ENCODE measurements at places on chromosomes 3 and 15.

DNA sequence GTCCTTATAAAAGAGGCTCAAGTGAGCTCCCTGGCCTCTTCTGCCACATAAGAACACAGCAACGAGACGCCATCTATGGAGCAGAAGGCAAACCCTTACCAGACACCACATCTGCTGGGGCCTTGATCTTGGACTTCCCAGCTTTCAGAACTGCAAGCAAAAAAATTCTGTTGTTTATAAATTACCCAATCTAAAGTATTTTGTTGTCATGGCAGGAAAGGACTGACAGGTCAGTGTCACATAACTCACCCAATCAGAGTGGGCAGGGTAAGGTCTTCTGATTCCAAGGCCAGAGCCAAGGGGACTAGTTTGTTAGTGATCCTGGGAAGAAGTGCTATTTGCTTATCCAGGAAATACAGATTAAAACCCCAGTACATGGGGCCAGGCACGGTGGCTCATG lies 98.9 kb downstream of the HMG20A start:
- DNase-seq = no peak

DNA sequence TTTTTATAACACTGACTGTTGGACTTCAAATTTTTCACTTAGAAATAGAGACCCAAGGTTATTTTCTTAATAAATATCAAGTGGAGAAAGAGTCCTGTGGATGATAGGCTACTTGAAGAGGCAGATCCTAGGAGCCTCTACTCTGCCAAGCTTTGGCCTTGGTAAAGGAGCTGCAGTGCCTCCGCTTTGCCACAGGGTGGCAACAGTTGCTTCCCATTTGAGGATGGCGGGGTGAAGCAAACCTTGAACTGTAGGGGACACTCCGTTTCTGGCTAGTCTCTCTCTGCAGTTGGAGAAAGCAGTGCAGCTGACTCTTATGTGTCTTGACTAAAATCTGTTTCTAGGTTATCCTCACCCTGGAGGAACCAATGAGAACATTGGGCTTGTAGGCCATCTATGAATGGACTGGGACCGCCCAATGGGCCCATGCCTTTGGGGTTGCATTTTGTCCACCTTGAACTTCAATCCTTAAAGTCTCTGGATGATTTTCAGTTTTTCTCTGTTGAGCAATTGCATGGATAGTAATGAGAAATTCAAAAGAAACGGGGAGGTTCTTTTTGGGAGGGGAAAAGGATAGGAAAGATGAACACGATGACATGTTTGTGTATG lies 9.8 kb downstream of the SCG5 start:
- peak; percentile 81 for DNase-seq

DNA sequence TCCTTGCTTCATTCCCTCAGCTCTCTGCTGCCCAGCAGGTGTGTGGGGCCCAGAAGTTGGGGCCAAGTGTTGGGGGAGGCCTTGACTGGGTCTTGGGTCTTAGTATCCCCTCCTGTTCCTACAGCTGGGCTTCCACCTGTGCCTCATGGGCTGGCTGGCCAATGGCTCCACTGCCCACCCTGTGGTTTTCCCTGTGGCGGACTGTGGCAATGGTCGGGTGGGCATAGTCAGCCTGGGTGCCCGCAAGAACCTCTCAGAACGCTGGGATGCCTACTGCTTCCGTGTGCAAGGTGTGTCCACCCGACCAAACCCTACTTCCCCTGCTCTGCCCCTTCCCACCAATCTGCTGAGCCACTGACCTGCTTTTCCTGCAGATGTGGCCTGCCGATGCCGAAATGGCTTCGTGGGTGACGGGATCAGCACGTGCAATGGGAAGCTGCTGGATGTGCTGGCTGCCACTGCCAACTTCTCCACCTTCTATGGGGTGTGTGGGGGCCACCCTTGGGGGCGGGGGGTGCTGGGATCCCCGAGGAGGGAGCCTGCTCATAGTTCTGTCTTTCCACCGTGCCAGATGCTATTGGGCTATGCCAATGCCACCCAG lies 10.9 kb downstream of the NT5DC2 start:
- no peak for DNase-seq

DNA sequence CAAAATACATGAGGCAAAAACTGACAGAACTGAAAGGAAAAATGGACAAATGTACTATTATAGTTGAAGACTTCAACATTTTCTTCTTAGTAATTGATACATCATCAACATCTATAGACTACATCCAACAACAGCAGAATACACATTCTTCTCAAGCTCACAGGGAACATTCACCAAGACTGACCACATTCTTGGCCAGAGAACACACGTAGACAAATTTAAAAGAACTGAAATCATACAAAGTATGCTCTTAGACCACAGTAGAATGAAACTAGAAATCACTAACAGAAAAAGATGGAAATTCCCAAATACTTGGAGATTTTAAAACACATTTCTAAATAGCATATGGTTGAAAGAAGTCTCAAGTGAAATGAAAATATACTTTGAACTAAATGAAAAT lies 55.1 kb upstream of the NSMCE3 start:
- DNase-seq = no peak

DNA sequence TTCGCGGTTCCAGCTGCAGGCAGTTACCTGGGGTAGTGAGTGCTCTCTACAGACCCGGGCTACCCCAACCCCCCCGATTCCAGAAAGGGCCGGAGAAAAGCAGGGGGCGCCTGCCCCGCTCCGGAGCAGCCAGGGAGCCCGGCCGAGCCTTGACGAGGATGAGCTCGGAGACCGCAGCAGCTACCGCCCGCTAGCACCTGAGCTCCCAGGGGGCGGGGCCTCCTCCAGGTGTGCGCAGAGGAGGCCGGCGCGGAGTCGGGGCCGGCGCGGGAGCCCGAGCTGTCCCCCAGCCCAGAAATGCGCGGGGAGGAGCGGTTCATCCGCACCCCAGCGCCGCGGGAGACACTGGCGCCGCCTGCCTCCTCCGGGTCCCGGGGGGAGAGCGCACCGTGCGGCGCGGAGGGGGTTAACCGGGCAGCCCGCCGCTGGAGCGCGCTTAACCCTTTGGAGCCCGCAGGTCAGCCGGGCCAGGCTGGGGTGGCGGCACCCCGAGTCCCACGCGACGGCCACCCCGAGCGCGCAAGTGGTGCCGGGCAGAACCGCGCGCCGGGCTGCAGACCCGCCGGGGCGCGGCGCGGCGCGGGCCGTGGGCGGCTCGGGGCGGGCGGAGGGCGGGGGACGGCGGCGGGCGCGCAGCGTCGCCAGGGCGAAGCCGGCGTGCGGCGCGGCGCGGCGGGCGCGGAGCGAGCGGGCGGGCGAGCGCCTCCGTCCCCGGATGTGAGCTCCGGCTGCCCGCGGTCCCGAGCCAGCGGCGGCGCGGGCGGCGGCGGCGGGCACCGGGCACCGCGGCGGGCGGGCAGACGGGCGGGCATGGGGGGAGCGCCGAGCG lies at the start of gene CACNA1D:
CACNA1D (plus strand) TSS at position 649 of the 829 bp plus-strand sequence. CDS start 556 bp downstream, outside the sequence.
- peak; percentile 89 for DNase-seq

DNA sequence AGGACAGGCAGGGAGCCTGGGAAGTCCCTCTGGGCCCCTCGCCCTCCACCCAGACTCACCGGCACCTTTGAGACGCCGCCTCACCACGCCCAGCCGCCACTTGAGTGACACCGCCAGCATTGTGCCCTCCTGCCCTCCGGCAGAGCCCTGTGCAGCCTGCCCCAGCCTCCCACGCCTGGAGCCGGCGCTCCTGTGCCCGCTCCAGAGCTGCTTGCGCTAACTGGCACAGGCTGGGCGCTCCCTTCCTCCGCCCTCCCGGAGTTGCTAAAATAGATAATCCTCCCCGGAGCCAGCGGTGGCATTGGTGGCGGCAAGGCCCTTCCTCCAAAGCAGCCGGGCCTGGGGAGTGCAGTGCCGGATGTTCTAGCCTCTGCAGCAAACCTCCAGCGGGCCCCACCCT lies 15.7 kb upstream of the GRIP2 start:
- DNase-seq = no peak

DNA sequence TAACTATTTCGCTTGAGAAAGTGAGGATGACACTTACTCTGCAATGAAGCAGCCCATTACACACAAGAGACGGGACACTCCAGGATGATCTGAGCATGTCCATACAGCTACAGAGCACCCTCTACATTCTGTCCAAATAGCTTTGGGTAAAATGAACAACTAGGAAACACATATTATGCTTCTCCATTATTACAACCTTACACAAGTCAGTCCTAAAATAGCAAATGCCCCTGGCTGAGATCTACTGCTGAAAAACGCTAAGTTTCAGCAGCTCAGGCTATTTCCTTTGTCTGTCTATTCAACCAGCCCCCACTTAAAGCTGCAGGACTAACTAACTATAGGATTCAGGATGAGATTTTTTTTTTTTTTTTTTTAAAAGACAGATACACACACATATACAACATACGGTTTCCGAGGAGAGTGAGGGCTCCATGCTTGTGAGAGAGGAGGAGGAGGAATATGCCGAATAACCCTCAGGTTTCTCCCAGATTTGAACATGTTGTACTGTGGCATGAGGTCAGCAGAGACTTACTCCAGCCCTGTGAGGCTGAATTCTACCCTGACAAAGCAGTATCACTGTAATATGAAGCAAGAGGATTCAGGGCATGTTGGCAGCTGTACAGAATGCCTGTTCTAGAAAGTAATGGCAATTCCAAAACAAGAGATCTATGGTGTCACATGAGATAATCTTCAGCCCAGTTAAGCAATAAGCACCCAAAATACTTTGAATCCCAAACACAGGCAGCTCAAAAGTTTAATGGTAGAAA lies 117.3 kb upstream of the PLXND1 start:
- DNase-seq = no peak

DNA sequence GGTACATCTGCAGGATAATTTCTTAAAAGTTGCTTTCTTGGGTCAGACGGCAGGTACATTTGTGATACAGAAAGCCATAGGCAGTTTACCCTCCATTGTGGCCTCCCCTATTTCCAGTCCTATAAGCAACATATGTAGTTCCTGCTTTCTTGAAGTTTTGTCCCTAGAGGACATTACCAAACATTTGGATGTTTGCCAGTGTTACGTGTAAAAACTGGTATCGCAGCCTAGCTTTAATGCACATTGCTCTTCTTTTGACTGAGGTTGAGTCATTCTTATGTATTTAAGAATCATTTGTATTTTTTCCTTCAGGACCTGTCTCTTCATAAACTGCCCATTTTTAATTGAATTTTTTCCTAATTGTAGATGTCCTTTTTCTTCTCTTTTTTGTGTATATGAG lies 114.3 kb downstream of the DIPK2A start:
- DNase-seq = no peak

DNA sequence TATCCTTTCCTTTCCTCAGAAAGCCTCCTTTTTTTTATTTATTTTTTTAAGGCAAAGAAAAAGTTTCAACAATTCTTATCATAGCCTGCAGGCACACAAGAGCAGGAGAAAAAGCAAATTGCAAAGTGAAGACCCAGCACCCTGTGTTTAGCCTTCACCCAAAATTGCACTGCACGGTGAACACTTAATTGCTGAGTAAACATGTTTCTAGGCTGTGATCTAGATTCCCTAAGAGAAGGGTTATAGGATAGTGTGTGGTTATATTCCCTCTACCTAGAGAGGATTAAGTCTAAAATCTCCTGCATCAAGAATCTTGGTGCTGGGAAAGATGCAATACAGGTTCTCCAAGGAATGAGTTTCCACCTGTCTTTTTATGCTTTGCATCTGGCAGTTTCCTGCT lies 70.2 kb upstream of the BFSP2 start:
- no peak for DNase-seq
